ENCODE measurements at places on chromosomes 12 and 14.

DNA sequence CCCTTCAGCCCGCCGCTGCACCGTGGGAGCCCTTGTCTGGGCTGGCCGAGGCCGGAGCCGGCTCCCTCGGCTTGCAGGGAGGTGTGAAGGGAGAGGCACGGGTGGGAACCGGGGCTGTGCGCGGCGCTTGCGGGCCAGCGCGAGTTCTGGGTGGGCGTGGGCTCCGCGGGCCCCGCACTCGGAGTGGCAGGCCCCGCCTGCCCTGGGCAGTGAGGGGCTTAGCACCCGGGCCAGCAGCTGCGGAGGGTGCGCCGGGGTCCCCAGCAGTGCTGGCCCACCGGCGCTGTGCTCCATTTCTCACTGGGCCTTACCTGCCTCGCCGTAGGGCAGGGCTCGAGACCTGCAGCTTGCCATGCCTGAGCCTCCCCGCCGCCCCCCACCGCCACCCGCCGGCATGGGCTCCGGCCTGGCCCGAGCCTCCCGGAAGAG is 21.4 kb downstream of the TMEM121 start:
- no peak for DNase-seq

GRCh38 chr12:118109088-118109487 is 5.3 kb upstream of the VSIG10 start:
- DNase-seq, result no peak

GRCh38 chr12:24759155-24759554 is 189.7 kb downstream of the BCAT1 start:
- DNase-seq, result peak; percentile 44

DNA sequence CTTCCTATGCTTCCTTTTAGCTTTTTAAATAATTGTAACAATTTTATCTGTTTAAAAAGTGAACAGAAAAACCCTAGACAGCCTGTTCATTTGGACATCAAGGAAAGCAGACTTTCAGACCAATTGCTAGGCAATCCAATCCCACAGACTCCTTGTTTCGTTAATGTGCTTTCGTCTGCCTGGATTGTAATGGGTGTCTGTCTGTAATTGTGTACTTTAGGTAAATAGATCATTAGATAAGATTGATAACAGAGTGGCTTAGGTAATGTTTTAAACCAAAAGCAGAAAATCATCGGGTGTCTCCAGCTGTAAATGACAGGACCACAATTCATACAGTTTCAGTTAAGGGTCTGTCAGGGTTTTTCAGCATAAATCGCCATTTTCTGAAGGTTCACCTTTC is 19.6 kb downstream of the CCDC60 start:
- DNase-seq, result no peak

DNA sequence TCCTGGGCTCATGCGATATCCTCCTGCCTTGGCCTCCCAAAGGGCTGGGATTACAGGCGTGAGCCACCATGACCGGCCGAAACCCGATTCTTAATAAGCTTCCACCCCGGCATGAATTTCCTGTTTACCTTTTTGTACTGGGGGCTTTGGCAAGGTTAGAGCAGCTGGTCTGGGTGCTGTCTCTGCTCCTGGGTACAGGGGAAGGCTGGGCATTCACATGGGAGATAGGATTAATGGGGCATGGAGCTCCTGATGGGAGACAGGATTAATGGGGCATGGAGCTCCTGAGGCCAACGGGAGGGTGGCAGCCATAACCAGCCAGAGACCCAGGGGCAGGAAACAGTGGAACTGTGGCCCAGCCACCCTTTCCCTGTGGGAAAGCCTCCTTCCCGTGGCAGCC is 69.5 kb upstream of the DICER1 start:
- no peak for DNase-seq

- peak; percentile 11 for DNase-seq
These were observed 85.5 kb upstream of the PTPRB start for GRCh38 chr12:70722584-70723343.

DNA sequence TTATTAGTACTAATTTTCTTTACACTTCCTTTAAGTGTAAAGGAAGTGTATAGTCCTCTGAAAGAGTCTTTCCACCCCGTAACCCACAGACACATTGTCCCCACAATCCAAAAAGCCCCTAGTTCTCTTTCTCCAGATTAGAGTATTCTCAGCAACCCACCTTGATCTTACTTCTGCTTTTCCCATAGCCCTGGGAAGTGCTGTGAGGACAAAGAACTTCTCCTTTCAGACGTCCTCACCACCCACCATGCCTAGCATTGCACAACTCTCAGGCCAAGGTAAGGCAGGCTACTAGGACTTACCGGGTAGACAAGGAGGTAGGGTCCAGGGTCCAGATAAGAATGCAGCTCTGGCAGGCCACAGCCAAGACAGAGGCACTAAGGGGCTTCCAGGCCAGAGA is 7.4 kb downstream of the AAAS start:
- no peak for DNase-seq

DNA sequence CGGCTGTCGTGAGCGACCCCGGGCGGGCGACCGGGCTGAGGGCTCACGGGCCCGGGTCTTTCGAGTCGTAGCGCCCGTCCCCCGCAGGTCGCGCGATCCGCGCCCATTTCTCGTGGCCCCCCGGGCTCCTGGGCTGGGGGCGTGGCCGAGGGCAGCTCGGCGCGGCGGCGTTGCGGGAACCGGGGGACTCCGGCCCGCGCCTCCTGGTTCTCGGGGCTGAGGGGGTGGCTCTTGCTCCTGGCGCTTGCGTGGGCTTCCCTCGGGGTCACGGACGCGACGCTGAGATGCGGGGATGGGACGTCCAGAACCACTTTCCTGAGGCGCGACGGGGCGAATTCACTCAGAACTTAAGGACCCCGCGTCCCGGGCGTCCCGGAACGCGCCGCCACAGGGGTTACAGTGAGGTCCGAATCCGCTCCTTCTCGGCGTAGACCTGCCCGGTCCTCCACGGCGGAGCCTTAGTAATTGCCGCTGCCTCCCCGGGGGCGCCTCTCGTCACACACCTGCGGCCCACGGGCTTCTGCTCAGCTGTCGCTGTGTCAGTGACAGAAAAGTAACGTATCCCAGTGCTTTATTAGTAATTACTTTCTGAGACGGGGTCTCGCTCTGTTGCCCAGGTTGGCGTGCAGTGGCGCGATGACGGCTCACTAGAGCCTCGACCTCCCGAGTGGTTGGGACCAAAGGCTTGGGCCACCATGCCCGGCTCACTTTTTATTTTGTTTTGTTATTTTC is 606 bp downstream of the EP400 start:
- DNase-seq, result no peak

DNA sequence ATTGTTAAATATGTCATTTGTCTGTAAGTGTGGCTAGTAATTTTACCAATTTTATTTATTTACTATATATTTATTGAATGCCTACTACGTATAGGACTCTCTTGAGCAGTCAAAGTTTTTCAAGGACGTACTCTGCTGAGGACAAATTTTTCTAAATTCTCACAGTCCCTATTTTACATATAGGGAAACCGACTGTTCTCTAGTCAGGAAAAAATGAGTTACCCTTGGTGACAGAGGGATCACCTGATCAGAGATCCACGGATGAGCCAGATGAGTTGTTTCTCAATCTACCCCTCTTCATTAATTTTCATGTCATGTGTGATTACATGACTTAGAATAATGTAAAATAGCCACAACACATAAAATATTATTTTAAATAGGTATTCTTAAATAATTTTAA is 96.2 kb upstream of the SLC38A2 start:
- DNase-seq, result no peak

- DNase-seq, result no peak
These were observed 370.6 kb downstream of the KCNH5 start for GRCh38 chr14:62674563-62675237.

DNA sequence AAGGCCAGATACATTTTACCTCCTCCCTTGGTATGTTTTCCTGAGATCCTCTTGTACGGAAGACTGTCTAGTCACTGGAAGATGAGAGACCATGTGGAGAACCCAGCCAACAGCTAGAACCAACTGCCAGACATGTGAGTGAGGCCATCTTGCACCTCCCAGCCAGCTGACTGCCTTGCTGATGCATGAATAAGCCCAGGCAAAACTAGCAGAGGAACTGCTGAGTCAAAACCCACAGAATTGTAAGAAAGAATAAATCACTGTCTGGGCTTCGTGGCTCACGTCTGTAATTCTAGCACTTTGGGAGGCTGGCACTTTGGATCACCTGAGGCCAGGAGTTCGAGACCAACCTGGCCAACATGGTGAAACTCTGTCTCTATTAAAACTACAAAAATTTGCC is 160.0 kb downstream of the TPH2 start:
- DNase-seq, result peak; percentile 11

GRCh38 chr12:130992448-130992847 is 38.7 kb downstream of the ADGRD1 start:
- DNase-seq, result no peak

GRCh38 chr14:90795744-90796143 is 20.5 kb downstream of the TTC7B start:
- peak; percentile 88 for DNase-seq

- no peak for DNase-seq
These were observed 8.2 kb downstream of the FAM234B start for GRCh38 chr12:13052421-13052820.

- DNase-seq, result no peak
These were observed 477.1 kb upstream of the GARIN6 start for GRCh38 chr12:99170461-99170860.

- DNase-seq, result no peak
These were observed 73.7 kb downstream of the TBK1 start for GRCh38 chr12:64525461-64526160.

DNA sequence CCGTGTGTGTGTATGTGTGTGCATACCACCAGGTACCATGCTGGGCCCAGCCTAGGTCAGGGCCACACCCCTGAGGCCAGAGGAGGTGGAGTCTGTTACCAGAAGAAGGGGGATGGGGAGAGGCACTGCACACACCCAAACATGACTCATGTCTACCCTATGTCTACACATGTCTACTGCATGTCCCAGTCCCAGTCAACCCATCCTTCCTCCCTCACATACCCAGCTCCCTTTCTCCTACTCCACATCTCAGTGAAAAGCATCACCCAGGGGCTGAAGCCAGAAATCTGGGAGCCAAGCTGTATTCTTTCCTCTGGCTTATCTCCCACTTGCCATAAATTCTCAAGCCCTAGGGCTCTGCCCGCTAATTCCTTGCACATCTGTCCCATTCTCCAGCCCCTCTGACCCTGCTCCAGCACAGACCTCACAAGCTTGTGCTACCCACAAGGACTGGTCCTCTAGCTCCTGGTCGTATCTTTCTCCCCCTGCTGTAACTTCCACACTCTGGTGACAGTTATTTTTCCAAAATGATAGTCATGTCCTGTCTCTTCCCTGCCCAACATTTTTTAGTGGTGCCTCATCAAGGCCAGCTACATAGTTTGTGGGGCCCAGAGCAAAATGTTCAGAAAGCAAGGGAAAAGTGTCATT is 18.0 kb upstream of the APPL2 start:
- DNase-seq, result peak; percentile 96

DNA sequence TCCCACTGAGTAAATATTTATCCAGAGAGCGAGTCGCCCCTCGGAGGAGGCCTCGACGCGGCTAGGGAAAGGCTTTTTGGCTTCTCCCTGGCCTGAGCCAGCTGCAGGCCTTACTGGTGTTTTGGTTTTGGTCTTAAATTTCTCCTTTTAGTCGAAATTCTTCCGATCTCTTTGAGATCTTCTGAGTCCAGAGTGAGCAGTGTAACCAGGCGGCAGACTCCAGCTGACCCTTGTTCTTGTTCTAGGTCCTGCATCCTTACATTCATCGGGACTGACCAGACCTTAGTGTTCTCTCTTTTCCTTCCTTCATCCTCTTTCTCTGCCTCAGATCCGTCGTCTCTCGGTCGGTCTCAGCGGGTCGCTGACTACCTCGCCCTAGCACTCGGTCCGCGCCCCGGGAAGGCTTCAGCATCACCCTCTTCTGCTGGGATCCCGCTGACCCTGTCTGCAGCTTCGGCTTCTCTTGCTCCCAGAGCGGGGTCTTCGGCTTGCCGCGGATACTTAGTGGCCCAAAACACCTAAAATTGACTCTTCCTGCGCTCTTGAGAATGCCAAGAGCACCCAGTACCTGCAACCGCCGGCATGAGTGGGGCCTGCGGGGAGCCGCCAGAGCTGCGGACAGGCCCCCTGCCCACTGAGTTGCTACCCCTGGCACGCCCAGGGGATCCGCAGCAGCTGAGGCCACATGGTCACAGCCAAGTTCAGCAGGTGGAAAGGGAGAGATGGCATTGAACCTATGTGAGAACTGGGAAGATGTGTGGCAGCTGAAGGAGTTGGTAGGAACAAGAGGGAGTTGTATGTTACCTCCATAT is 2.4 kb upstream of the PAX9 start:
- DNase-seq, result no peak

Measured in fibroblast of skin of right biceps (primary cell).